Chondrocyte (in vitro differentiated cells): ENCODE measurements at places on chromosomes 16 and 17. TPM values are rescaled to one million over a fixed set of nuclear protein-coding genes. Genes with fewer than 3 reads are reported as not detected.

DNA sequence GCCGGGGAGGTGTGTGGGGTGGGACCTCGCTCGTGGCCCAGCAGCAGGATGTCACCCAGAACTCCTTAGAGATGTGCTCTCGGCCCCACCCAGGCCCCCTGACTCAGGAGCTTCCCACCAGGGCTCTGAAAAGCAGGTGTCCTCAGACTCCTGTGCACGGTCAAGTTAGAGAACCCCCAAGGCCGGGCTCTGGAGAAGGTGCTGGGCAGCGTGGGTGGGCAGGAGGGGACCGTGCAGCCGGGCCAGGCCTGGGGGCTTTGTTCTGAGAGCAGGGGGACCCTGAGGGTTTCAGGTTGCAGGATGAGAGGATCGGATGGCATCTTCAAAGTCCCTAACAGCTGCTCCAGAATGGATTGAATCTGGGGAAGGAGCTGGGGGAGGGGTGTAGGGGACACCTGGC, 164.4 kb upstream of the CIBAR2 start:
- H3K4me1 ChIP-seq, result no peaks in the 10 kb centered on the region
- no peak overlapping the region for H3K4me3 ChIP-seq
- no peak overlapping the region for H3K27ac ChIP-seq
- peaks cover 3% of the 10 kb centered on the region for H3K27me3 ChIP-seq
- DNase-seq, result no peak

- no peak overlapping the region for H3K27ac ChIP-seq
- no peaks in the 10 kb centered on the region for H3K4me1 ChIP-seq
- H3K27me3 ChIP-seq, result peaks cover 9% of the 10 kb centered on the region
- H3K36me3 ChIP-seq, result no peaks in the 10 kb centered on the region
- DNase-seq, result no peak
Observed at GRCh38 chr17:17387017-17387497, 83.9 kb downstream of the NT5M start.

DNA sequence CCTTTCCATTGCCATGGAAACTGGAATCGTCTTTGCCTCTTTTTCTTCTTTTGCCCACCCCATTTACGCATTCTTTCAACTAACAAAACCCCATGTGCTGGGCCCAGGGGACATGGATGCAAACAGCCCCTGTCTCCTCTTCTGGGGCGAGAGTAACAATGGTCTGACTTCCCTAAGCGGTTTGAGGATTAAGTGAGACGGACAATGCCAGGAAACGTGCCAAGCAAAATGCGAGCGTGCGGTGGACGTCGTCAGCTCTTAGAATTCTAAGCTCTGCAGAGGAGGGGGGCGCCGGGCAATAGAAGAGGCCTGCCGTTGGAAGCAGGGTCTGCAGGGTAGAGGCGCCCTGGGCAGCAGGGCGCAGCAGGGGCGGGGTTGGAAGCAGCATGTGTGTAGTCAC, 42.4 kb upstream of the JPH3 start:
- peaks cover 2% of the 10 kb centered on the region for H3K27me3 ChIP-seq
- peaks cover 11% of the 10 kb centered on the region for H3K4me1 ChIP-seq
- no peak overlapping the region for H3K27ac ChIP-seq
- no peak overlapping the region for H3K4me3 ChIP-seq
- no peak for DNase-seq

GRCh38 chr17:78105101-78105500, 23.5 kb downstream of the TMC6 start:
- H3K27me3 ChIP-seq, result no peaks in the 10 kb centered on the region
- no peak overlapping the region for H3K27ac ChIP-seq
- DNase-seq, result no peak

GRCh38 chr16:2776500-2777139, 460 bp downstream of the ELOB start:
- H3K4me3 ChIP-seq, result peak overlapping the region; percentile 92
- no peaks in the 10 kb centered on the region for H3K27me3 ChIP-seq
- DNase-seq, result no peak
- H3K4me1 ChIP-seq, result peaks cover 33% of the 10 kb centered on the region
- peak overlapping the region; percentile 89 for H3K27ac ChIP-seq

DNA sequence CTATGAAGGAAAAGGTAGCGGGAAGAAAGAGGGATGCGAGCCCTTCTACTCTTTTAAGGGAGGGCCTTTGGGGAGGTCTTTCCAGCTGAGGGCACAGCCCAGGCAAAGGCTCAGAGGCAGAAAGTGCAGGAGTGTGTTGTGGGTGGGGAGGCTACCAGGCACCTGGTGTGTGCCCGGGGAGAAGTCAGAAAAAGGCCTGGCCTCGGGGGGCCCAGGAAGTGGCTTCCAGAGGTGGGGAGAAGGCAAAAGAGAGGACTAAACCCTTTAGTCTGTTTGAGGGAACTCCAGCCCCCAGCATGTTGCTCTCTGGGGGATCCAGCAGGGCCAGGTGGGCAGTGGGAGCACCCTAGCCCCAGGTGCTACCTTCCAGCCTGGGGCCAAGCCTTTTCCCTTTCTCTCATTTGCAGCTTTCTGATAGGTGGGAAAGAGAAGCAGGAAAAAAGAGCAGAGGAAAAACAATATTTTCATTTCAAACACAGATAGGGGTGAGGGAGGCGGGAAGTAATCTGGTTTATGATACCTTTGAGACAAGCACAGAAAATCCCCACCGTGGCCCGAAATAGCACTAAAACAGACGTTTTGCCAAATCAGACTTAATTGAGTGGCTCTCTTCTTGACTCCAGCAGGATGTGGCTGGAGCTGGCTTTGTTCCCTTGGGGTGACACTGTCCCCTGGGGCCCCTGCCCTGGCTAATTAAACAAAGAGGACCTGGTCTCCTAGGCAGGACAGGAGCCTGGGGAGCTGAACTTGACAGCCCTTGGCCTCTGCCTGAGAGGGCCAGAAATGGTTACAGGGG, 10.4 kb downstream of the RAI1 start:
- DNase-seq, result no peak
- no peaks in the 10 kb centered on the region for H3K36me3 ChIP-seq
- H3K4me1 ChIP-seq, result peaks cover 73% of the 10 kb centered on the region
- no peaks in the 10 kb centered on the region for H3K27me3 ChIP-seq

DNA sequence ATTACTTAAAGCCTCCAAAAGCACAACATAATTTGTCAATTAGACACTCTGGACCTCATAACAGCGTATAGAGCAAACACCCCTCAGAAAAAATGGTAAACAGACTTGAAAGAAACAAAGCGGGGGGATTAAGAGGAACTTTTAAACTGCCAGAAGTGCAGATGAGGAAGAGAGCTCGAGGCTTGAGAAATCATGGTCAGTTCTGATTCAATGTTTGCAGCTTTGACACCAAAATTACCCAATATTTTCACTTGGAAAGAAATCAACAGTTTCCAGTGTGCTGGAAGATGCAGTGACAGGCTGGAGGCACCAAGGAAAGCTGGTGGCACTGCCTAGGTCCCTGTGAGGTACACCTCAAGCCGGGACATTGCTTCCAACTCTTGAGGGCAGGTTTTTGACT, 180.9 kb upstream of the TOX3 start:
- H3K36me3 ChIP-seq, result no peaks in the 10 kb centered on the region
- no peaks in the 10 kb centered on the region for H3K4me1 ChIP-seq
- no peaks in the 10 kb centered on the region for H3K27me3 ChIP-seq
- no peak overlapping the region for H3K27ac ChIP-seq
- H3K4me3 ChIP-seq, result no peak overlapping the region

DNA sequence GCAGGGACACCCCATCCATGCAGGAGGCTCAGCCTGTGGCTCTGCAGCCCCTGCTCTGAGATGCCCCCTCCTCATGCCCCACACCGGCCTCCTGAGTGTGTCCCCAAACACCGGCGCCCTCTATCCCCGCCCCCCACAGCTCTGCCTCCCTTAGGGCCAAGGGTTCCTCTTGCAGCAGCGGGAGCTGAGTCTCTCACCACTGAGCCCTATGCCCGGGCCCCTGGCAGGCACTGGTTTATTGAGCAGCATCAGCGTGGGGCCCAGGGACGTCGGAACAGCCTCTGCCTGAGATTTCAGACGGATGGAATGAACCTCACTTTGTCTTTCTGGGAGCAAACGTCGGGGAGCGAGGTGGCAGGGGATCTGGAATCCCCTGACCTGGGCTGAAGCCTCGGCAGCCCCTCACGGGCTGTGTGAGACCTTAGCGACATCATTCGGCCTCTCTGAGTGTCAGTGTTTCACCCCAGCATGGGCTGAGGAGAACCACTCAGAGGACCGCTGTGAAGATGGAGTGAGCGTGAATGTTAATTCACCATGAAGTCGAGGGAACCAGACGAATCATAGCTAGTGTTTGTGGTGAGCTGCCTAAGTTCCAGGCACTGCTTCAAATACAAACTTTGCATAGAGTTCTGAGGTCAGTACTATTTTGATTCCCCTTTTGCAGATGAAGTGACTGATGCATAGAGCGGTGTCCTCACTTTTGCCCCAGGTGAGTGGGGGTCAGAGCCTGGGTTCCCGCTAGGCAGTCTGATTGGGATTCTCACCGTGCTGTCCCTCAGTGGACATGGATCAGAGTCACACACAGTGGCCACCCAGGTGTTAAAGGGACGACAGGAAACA, 5.3 kb upstream of the C16orf74 start:
- H3K27me3 ChIP-seq, result peaks cover 8% of the 10 kb centered on the region
- DNase-seq, result no peak
- peaks cover 30% of the 10 kb centered on the region for H3K4me1 ChIP-seq
- H3K27ac ChIP-seq, result no peak overlapping the region

GRCh38 chr17:45144199-45145034, 3.9 kb upstream of the HEXIM1 start:
- no peak overlapping the region for H3K27ac ChIP-seq
- DNase-seq, result peak; percentile 87
- H3K36me3 ChIP-seq, result no peaks in the 10 kb centered on the region
- peaks cover 15% of the 10 kb centered on the region for H3K4me1 ChIP-seq

DNA sequence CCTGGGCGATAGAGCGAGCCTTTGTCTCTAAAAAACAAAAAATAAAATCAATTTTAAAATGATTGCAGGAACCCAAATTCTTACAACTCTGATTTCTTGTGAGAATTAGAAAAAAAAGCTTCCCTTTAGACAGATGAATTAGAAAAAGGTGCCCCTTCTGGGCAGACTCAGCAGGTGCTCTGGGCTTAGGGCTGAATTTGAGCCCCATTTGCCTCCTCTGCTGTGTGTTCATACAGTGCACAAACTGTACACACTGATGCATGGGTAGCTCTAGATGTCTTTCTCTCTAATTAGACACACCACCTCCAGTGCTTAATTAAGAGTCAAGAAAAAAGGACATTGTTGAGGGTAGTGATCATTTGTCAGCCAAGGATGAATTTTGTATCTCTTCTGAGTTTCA, 38.5 kb upstream of the NOL11 start:
- H3K27me3 ChIP-seq, result no peaks in the 10 kb centered on the region
- H3K27ac ChIP-seq, result no peak overlapping the region
- no peaks in the 10 kb centered on the region for H3K36me3 ChIP-seq
- no peak for DNase-seq
- H3K4me1 ChIP-seq, result no peaks in the 10 kb centered on the region

DNA sequence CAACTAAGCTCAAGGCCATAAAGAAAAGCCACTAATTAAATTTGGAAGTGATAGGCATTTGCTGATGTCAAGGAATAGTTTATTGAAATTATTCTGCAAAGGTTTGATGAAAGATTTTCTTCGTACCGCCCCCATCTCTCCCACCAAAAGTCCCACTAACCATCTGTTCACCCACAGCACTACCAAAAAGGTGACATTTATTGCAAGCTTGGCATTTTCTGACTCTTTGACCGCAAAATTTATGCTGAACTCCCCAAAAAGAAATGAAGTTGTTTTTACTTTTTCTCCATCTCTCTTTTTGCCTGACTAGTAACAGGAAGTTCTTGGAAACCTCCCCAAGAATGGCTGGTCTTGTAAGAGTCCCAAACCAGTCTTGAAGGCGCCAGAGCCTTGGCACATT, 384.9 kb upstream of the SOX9 start:
- no peaks in the 10 kb centered on the region for H3K4me1 ChIP-seq
- H3K27me3 ChIP-seq, result no peaks in the 10 kb centered on the region
- no peak overlapping the region for H3K4me3 ChIP-seq

GRCh38 chr16:19315889-19316433, 30.4 kb downstream of the CLEC19A start:
- no peak for DNase-seq
- H3K4me1 ChIP-seq, result no peaks in the 10 kb centered on the region
- H3K27ac ChIP-seq, result no peak overlapping the region
- H3K4me3 ChIP-seq, result no peak overlapping the region
- H3K27me3 ChIP-seq, result peaks cover 4% of the 10 kb centered on the region
- H3K36me3 ChIP-seq, result no peaks in the 10 kb centered on the region

GRCh38 chr17:81253358-81254131, 14.4 kb downstream of the NDUFAF8 start:
- no peak for DNase-seq
- H3K27me3 ChIP-seq, result no peaks in the 10 kb centered on the region
- H3K4me3 ChIP-seq, result no peak overlapping the region
- H3K4me1 ChIP-seq, result peaks cover 16% of the 10 kb centered on the region
- peaks cover 4% of the 10 kb centered on the region for H3K36me3 ChIP-seq

DNA sequence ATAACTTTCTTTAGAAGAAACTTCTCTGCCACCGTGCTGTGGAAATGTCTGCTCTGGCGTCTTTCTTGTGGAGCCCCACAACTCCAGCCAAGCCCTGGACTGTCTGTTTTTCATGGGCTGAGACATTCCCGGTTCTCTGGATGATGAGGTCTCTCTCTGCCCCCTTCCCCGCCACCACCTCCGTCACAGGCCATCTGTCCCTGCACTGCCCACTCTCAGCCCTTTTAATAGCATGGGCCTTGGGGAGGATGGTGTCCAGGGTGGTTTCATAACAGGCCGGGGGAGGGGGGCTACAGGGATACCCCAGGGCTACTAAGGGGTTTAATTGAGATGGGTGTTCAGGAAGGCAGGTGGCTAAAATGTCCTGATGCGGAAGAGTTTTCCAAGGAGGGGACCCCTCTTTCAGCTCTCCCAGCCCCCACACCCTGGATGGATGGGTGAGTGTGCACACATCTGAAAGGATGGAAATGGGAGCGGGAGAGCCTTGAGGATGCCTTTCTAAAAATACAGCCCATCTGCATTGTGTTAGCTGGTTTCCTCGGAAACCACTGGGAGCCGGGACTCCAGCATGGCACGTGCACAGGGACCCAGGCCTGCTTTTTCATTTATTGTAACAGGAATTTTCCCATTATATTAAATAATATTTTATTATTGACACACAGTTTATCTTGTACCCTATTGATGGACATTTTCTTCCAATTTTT, 14.6 kb upstream of the NDRG4 start:
- no peak overlapping the region for H3K27ac ChIP-seq
- H3K4me3 ChIP-seq, result no peak overlapping the region
- peaks cover 3% of the 10 kb centered on the region for H3K27me3 ChIP-seq
- no peaks in the 10 kb centered on the region for H3K36me3 ChIP-seq
- H3K4me1 ChIP-seq, result no peaks in the 10 kb centered on the region

- H3K4me3 ChIP-seq, result no peak overlapping the region
- peaks cover 15% of the 10 kb centered on the region for H3K4me1 ChIP-seq
- DNase-seq, result no peak
- H3K27me3 ChIP-seq, result peaks cover 74% of the 10 kb centered on the region
- H3K27ac ChIP-seq, result no peak overlapping the region
- no peaks in the 10 kb centered on the region for H3K36me3 ChIP-seq
Observed at GRCh38 chr17:73740370-73740769, 96.1 kb upstream of the SDK2 start.

GRCh38 chr16:25988084-25988483, 296.3 kb downstream of the HS3ST4 start:
- no peak overlapping the region for H3K4me3 ChIP-seq
- no peak overlapping the region for H3K27ac ChIP-seq
- no peaks in the 10 kb centered on the region for H3K27me3 ChIP-seq
- H3K36me3 ChIP-seq, result no peaks in the 10 kb centered on the region
- H3K4me1 ChIP-seq, result no peaks in the 10 kb centered on the region

Gene NOG
- 1.4 to 2.0 TPM (median 1.4 TPM) in 3 replicates for total RNA-seq

Gene CCDC102A
- 20.9 to 27.2 TPM (median 22.4 TPM) in 3 replicates for total RNA-seq

Gene GJC1
- total RNA-seq, result 26.8 to 50.5 TPM (median 46.4 TPM) in 3 replicates

Gene TOP2A
- total RNA-seq, result 24.6 to 28.2 TPM (median 27.8 TPM) in 3 replicates

Gene BIRC5
- 10.2 to 11.6 TPM (median 10.9 TPM) in 3 replicates for total RNA-seq

Gene ZNF205
- total RNA-seq, result 12.9 to 13.7 TPM (median 13.2 TPM) in 3 replicates

Gene MRPL28
- 53.4 to 57.7 TPM (median 54.7 TPM) in 3 replicates for total RNA-seq

Gene GNGT2
- total RNA-seq, result not detected in 3 replicates

Gene HOXB1
- total RNA-seq, result not detected in 3 replicates

Gene SLC5A11
- not detected in 3 replicates for total RNA-seq

Gene PDE6G
- total RNA-seq, result not detected in 3 replicates

Gene KRT40
- total RNA-seq, result not detected in 3 replicates

Gene OSGIN1
- 1.3 to 2.8 TPM (median 2.5 TPM) in 3 replicates for total RNA-seq

Gene NF1
- total RNA-seq, result 41.6 to 63.9 TPM (median 48.2 TPM) in 3 replicates
